ENCODE measurements at places on chromosomes 6 and 20. TPM values are rescaled to one million over a fixed set of nuclear protein-coding genes. Genes with fewer than 3 reads are reported as not detected.

Gene IL17A
- not detected for total RNA-seq

Gene ASXL1
- 202 TPM for total RNA-seq

Gene MUC22
- not detected for total RNA-seq

Gene SLC52A3
- not detected for total RNA-seq

Gene TENT5A
- 7.7 TPM for total RNA-seq

Gene SLC35D3
- not detected for total RNA-seq

Gene THEMIS
- 69.4 TPM for total RNA-seq

Gene BANF2
- total RNA-seq = not detected

Gene SLC44A4
- total RNA-seq = 0.13 TPM

Gene RHAG
- total RNA-seq = 0.51 TPM

Gene VIP
- total RNA-seq = not detected

Gene HRH3
- not detected for total RNA-seq

Gene ASIP
- not detected for total RNA-seq
